ENCODE measurements at places on chromosomes 3 and 15.

DNA sequence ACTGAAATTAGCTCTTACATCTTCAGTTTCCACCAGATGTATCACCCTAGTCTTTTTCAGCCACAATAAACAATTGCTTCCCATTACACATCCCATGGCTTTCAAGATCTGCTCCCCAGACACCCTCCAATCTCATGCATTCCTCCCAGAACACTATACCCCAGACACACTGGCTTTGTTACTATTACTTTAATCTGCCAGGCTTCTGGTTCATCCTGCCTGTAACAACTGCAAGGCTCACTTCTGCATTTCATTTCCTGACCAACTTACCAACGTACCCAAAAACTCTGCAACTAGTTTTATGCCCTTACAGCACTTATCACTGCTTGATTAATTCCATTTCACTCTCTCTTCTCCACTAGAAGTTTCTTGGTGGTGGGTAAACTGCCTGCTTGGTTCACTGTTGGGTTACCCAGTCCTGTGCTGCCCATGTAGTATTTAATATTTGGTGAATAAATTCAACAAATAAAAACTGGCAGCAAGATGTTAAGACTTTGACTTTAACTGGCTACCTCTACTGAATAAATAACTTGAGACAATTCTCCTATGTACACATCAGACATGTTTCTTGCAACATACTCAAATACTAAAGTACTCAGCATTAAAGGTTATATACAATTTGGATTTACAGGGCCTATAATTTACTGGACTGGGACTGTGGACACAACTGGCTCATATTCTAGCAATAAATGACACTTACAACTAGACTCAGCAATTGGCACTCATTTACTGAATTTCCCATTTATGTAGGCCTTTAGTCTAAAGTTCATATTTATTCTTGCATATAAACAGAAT, 2.7 kb downstream of the RPL22L1 start:
- DNase-seq, result no peak

- DNase-seq, result no peak
Measured at GRCh38 chr3:174859114-174859735, at the start of gene NAALADL2. Gene NAALADL2 (plus strand): TSS chr3:174859334.

- DNase-seq, result peak; percentile 75
Measured at GRCh38 chr3:157081626-157082210, 78.2 kb downstream of the CCNL1 start.

GRCh38 chr3:182730675-182731042, 62.6 kb upstream of the ATP11B start:
- DNase-seq, result no peak

GRCh38 chr15:38975282-38975990, 410.8 kb upstream of the RASGRP1 start:
- no peak for DNase-seq

DNA sequence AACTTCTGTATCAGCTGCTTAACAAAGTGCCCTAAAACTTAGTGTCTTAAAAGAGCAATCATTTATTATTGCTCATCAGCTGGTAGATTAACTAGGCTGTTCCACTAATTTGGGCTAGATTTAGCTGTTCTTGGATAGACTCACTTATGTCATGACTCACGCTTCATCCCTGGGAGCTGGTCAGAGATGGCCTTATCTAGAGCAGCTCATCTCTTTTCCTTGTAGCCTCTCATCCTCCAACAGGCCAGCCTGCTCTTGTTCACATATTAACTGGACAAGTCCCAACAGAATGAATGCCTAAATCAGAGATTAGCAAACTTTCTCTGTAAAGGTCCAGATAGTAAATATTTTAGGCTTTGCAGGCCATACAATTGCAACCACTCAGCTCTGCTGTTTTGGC, 66.9 kb upstream of the PLAAT1 start:
- no peak for DNase-seq
